ENCODE measurements at places on chromosomes 1 and 21. TPM values are rescaled to one million over a fixed set of nuclear protein-coding genes. Genes with fewer than 3 reads are reported as not detected.

GRCh38 chr1:3419415-3420204, 34.9 kb upstream of the ARHGEF16 start:
- no peak for DNase-seq

GRCh38 chr1:160129046-160129445, 13.5 kb downstream of the ATP1A2 start:
- DNase-seq = no peak

- no peak for DNase-seq
These were observed 355 bp downstream of the SHISAL2A start for GRCh38 chr1:52633291-52633754.

DNA sequence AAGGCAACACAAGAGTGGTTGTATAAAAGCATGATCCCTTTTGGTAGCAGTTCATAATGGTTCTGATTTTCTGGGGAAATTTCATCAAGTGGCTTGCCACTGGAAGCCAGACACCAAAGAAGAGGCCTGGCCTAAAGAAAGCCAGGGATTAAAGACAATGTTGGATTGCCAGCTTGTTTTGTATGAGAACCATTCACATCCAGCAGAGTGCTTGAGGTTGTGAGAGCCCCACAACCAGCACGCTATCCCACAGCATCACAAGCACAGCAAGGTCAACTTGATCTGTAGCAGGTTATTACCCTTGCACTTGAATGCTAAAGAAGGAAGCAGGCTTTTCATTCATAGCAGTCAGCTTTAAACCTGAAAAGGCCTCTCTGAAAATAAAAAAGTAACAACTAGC, 399.8 kb downstream of the PLPP3 start:
- no peak for DNase-seq

DNA sequence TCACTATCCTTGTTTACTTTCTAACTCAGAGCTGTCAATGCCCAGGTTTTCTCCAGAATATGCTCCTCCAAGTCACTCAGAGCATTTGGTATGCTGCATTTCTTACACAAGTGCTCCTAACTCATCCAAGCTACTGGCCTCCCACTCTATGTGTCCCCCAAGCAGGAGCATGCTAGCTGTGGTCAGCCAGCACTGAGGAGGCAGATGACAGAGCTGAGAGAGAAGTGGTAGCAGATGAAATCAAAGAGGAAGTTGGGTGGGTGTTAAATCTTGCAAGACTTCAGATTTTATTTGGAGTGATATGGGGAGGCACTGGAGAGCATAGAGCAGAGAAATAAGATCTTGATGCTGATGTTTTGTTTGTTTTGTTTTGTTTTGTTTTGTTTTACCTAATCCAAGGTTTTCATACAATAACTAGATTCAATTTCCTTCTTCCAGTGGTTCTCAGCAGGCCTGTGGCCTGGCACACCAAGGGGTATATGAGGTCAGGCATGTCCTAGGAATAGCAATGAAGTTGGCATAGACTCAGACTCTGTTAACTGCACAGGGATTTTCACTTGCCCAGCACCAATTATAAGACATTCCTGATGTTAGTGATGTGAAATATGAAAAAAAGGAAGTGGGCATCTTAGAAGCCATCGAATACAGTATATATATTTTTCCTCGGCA, 3.1 kb upstream of the PGBD5 start:
- DNase-seq = no peak

DNA sequence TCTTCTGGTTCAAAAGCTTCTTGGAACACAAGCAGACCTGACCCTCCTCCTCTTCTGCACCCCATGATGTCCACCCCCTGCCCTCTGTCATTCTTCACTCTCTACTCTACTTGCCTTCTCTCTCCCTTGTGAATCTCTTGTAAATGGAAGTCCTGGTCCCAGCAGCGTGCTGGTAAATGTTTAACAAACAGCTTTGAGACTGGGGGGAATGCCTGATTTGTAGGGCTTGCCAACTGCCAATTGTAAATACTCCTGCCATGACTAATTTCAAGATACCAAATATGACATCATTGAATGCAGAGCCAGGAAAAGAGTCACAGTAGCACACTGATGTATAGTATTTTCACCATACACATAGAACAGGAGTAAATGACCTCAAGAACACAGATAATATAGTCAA, 40.9 kb upstream of the LRRN2 start:
- DNase-seq = no peak

- DNase-seq = peak; percentile 26
These were observed 690 bp downstream of the B3GALNT2 start for GRCh38 chr1:235503403-235504121.

GRCh38 chr1:234889643-234890042, 239.0 kb downstream of the TOMM20 start:
- no peak for DNase-seq

- peak; percentile 57 for DNase-seq
These were observed 9.7 kb upstream of the COL8A2 start for GRCh38 chr1:36134505-36135329.

DNA sequence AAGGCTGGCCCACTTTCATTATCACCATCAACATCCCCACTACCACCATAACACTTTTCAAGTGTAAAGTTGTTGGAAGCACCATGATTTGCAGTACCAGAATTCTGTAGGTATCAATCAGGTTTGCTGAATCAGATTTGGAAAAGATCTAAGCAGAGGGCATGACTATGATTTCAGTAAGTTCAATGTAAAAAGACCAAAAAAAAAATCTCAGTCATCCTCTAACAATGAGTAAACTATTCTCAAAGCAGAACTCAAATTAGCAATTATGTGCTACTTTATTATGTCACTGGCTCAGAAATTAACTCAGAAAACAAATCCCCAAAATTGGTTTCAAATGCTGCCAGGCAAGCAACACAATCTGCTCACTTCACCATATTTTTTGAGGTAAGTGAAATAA, 187.8 kb upstream of the HP1BP3 start:
- no peak for DNase-seq

DNA sequence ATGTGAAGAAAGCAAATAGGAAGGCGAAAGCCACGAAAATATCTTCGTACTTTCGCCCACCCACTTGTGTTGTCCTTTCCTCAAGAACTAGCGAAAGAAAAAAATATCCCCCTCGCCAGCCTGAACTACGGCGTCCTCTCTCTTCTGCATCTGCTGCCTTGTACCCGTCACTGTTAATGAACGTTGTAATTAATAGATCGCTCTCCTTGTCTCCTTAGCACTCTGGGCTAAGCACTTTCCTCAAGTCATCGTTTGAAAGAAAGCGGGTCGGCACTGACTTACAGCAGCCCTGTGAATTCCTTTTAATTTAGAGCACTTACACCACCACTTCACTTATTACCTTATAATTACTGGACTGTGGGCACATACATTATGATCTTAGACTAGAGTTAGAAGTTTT, 44.1 kb downstream of the ESRRG start:
- no peak for DNase-seq

DNA sequence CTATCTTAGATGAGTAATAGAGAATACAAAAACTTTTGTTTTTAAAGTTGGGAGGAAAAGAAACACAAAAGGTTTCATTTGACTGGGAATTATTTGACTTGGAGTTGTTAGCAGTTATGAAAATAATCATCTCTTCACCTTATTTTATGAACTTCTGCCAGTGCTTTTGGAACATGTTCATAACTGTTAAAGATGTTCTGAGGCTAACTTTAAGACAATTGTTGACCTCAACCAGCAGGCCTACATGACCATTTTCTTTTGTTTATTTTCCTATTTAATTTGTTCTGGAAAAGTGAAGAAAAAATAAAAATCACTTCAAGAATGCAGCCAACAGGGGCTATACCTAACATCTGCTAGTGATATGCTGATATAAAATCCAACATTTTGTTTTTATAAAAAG, 37.4 kb downstream of the JAM2 start:
- no peak for DNase-seq

GRCh38 chr1:209797978-209798639, 7.8 kb downstream of the IRF6 start:
- DNase-seq = no peak

GRCh38 chr1:190193508-190194115, 284.1 kb downstream of the BRINP3 start:
- no peak for DNase-seq

GRCh38 chr1:30061292-30062220, 661.8 kb downstream of the MATN1 start:
- DNase-seq = no peak

DNA sequence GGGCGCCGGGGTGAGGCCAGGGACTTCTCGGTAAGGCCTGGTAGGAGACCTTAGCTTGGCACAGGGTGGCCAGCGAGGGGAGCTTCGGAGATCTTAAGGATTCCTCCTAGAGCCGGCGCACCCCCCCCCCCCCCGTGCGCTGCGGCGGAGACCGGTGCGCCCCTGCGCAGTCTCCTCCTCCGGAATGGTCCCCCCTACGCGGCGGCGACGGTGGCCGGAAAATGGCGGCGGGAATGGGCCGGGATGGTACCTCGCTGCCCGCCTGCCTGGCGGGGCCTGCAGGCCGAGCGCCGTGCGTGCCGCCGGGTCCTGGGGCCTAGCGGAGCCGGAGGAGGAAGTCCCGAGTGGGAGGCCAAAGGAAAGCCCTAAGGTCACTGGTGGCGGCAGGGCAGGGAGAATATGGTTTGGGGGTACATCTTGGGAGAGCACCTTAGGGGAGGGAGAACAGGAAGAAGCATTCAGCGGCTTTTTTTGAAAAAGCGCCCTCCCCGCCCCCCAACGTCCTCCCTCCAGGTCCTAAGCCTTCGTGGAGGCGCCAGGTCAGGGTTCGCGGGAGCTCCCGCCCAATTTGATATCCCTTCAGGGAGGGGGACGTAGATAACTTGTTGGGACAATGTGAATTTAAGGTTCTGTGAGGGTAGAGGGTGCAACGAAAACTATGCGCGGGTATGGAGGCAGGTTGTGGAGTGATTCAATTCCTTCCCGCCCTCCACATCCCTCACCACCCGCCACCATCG, 429 bp downstream of the SRRM1 start:
- DNase-seq = no peak

- peak; percentile 34 for DNase-seq
These were observed 30.6 kb upstream of the CTPS1 start for GRCh38 chr1:40948741-40949443.

DNA sequence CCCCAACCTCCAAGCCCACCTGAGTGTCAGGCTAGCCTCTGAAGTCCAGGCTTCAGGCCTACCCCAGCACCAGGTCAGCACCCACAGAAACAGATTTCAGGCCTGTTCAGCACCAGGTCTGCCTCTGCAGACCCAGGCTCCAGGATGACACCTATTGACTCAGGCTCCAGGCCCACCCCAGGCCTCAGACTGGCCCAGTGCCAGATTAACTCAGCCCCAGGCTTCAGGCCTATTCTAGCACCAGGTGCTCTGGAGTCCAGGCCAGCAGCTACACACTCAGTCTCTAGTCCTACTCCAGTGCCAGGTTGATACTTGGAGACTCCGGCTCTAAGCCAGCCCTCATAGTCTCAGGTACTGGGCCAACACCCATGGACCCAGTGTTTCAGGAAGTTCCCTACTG, 541.7 kb upstream of the PBX1 start:
- no peak for DNase-seq

DNA sequence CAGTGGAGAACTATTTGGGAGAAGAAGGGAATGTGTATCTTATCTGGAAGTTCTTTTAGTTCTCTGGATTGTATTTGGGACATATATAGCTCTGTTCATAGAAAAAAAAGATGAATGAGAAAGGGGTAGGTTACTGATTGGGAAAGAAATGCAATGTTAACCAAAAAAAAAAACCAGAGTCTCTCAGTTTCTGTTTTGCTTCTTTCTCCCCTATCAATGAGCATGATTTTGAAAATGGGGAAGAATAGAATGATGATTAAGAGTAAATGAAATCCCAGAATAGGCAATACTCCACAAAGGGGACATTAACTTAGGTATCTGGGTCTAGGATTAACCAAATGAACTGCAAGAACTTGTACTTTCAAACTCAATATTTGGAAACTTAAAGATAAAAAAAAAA, 92.9 kb downstream of the RHOU start:
- no peak for DNase-seq

DNA sequence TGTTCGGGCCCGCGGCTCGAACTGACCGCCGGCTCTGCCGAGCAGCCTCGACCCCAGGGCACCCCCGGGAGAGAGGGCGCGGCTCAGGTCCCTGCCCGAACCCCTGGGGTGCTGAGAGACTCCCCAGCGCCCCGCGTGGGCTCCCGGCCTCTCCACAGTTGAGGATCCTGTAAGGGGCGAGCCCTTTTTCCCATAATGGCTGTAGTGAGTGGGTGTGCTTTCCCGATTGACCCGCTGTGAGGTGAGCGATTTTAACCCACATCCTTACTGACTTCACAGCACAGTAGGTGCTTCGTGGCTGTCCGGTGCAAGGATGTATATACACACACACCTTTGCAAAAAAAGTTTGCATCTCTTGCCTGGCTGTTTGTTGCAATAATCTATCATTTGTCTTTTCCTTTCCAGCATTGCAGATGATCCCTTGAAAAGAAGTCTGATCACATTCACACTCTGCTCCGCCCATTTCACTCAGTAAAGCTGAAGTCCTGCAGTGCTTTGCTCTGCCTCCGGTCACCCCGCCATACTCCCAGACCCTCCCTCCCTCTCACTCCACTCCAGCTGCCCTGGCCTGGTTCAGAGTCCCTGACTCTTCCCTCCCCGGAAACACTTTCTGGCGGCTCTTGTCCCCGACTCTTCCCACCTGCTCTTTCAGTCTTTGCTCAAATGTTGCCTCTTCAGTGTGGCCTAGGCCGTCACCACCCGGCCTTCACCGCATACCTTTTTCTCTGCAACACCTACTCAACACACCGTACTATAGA, 955 bp upstream of the UBE2G2 start:
- no peak for DNase-seq

- no peak for DNase-seq
These were observed 77.2 kb downstream of the MPZL1 start for GRCh38 chr1:167798952-167799351.

DNA sequence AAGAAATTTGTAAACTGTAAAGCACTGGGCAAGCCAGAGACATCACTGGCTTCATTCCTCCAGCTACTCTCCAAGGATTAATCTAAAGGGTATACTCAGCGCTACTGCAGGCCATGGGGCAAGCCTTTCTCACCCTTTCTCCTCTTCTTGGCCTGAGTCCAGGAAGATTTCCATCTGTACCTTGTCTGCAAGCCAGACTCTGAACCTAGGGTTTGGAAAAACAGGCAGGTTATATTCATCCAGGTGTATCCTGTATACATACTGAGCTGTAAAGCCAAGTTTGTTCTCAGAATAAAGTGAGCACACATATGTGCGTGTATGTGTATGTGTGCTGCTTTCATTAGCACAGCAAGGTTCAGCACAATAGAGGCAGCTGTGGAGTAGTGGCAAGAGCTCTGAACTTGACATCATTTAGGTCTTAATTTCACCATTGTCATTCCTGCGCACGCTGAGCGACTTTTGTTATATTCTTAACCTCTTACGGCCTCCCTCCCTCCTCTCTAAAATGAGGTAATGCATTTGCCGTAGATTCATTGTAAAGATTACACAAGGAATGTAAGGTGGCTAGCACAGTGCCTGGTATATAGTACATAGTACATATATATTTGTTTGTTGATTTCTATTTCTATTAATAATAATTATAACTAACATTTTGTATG, 128.1 kb upstream of the JUN start:
- DNase-seq = no peak

Gene KLHL20
- total RNA-seq = 31.0 TPM

Gene LRP8
- total RNA-seq = 83.6 TPM

Gene SERPINC1
- not detected for total RNA-seq

Gene MROH9
- not detected for total RNA-seq

Gene GRIK3
- total RNA-seq = 30.2 TPM

Gene FAM78B
- total RNA-seq = 4.1 TPM

Gene RIMS3
- total RNA-seq = 24.1 TPM

Gene MYOC
- total RNA-seq = under 0.01 TPM

Gene CDC14A
- 2.9 TPM for total RNA-seq

Measured in frontal cortex (tissue), 4 donors.